Natural killer cell (primary cell): ENCODE measurements at places on chromosomes 13 and 19.
A peak's percentile ranks its signal among the peaks of the same experiment; 100 is the strongest.

DNA sequence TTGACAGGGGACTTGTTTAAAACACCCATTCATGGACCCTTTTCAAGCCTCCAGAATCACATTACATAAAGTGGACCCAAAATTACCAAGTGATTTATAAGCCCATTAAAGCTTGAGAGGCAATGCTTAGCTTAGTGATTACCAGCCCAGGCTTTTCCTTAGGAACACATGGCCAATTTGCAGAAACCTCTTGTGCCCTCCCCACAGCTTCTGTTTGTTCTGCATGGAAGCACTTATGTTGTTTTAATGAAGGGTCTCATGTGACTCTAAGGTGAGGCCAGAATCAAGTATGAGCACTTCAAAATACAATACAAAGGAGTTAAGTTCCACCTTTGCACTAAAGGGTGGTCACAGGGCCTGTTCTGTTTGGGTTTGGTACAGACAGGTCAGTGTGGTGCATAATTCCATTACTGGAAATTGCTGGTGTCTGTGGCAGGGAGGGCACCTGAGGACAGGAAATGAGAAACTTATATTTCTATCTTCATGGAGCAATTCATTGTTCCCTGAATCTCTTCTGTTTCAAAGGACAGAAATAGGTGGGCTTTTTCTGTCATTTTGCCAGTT, 15.3 kb downstream of the ZNF486 start:
- no peak for DNase-seq

DNA sequence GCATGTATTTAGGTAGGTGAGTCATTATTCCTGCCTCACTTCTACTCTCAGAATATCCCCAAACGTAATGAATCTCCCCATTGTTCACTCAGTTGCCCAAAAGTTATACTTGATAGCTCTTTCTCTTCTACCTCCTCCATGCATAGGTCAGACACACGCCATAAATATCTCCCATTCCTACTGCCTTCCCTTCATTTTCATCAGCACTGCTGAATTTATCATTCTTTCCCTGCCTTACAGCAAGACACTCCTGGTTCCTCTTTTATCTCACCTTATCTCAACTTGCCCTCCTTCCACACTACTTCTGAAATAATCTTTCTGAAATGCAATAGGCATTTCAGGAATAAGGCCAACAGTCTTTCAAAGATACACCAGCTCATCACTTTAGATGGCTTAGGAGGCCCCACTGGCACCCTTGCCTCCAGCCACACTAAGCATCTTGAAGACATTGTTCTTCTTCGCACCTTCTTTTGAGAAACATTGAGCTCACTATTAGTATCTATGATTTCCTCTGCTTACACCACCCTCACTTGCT, 333.9 kb downstream of the MYO16 start:
- no peak for DNase-seq

- peak; percentile 73 for DNase-seq
Observed at GRCh38 chr19:14147797-14148605, 11.6 kb upstream of the ASF1B start.

- DNase-seq = no peak
Observed at GRCh38 chr13:94309997-94310855, 169.3 kb downstream of the DCT start.

DNA sequence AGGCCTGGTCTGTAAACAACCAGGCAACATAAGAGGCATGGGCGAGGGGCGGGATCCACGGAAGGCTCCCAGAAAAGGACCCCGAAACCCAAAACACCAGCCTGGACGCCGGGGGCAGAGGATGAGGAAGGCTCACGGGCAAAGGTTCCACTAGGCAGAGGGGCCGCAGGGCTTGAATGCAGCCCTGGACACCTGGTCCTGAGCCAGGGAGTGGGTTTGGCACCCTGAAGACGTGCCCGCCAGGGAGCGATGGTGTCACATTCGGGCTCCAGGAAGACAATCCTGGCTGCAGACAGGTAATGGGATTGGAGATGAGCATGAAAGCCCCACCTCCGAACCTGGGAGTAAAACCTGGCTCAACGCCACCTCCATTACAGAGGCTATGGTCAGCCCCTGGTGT, 31.8 kb downstream of the ZNF787 start:
- DNase-seq = no peak

DNA sequence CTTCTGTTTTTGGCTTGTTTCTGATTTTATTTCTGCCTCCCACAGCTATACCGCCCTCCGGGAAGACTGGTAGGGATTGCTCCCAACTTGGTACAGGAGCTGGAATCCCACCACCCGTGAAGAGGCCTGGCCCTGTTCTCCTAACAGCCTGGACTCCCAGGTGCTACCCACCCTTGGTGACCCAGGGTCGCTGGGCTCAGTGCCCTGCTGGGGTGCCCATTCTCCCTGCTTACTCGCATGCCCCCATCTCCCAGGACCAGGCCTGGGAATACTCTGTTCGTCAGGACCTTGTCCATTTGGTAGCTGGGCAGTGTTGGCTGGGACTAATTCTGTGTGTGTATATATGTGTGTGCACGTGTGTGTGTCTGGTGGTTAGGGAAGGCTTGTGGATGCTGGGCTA, 41.0 kb upstream of the TMTC4 start:
- DNase-seq = no peak

GRCh38 chr19:29516821-29517395, 8.9 kb upstream of the VSTM2B start:
- DNase-seq = no peak

DNA sequence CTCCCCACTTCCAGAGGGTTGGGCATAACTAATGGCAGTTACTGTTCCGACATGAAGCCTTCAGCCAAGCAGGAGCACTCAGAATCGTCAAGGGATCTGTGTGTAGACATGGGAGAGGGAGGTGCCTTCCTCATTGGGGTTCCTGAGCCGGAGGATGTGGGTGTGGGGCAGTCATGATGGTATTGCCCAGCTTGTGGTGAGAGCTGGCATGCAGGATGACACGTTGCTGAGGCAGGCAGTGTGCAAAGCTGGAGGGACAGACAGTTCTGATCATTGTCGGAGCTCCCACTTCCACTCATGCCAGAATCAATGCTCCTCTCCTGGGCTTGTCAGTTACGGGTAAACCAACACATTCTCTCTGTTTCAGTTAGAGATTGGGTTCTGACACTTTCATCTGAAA, 83.9 kb upstream of the TSC22D1 start:
- DNase-seq = no peak

- DNase-seq = peak; percentile 100
Observed at GRCh38 chr19:55654323-55654867, 440 bp upstream of the U2AF2 start.

DNA sequence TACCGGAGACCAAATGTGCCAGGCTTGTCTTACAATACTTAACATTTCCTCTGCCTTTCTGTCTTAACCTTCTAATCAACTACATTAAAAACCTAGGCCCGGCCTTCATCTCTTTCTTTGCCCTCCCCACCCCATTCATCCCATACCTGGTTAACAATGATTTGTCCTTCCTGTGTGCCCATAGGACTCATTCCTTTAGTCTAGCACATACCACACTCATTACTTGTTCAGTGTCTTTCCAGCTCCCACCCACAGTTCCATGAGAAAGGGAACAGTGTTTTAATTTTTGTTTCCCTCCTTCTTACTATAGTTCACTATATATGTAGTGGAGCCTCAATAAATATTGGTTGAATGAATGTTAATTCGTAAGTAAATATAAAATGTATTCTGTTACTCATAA, 2.4 kb downstream of the CLN5 start:
- no peak for DNase-seq

DNA sequence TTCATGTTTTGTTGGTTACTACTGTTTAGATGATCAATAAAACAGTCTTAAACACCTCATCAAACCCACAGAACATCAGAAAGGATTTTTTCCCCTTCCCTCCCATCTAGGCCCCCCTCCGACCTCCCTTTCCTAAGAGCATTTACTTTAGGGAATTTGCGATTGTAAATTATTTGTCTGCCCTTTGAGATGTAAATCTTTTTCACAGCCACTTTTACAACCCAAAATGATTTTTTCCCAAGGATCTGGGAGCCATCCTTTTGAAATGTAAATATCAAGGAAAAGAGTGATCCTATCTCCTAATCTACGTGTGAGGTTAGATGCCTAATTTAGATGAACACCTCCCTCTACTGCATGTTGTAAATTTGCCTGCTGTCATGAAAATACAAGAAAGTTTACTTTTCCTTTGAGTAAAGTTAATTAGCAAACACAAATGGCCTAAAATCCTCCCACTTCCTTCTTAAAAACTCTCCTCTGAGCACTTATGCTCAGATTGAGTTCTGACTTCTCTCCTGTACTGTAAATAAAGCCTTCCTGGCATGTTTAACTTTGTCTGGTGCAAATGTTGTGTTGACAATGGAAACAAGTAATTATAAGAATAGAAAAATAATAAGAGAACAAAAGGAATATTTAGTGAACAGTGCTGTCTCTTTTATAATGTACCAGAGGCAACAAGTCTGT, 1646.9 kb upstream of the SPRY2 start:
- DNase-seq = no peak

DNA sequence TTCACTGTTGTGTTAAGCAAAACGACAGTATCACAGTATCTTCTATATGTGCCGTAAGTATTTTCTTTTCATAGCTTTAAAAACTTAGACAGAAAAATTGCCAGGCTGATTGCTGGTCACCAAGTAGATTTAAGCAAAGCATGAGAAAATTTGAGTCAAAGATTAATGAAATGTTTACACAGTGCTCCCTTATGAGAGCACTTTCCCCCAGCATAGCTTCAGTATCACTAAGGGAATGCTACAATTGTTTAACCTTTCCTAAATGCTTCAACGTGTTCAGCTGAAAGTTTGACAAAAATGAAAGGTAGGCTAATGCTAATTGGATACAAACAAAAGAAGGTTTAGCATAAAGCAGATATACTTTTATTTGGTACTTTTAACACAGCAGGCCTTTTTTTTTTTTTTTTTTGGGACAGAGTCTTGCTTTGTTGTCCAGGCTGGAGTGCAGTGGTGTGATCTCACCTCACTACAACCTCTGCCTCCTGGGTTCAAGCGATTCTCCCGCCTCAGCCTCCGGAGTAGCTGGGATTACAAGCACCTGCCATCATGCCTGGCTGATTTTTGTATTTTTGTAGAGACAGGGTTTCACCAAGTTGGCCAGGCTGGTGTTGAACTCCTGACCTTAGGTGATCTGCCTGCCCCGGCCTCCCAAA, 23.4 kb downstream of the PCCA start:
- DNase-seq = no peak

GRCh38 chr19:18430417-18431144, 7.4 kb downstream of the ISYNA1 start:
- no peak for DNase-seq

DNA sequence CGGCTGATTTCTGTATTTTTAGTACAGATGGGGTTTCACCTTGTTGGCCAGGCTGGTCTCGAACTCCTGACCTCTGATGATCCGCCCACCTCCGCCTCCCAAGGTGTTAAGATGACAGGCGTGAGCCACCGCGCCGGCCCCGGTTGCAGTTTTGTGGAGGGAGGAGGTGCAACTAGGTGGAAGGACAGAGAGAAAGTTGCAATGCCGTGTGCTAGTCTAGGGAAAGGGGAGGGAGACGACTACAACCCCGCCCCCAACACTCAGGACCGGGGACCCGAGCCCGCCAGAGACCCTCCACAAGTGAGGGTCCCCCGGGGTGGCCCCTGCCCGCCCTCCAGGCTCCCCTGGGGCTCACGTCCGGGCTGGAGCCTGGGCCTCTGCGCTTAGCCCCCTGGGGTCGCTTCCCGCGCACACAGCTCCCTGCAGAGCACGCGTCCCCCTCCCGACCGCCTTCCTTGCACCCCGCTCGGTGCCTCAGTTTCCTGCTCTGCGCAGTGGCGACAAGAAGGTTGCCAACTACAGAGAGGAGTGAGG, 1.2 kb upstream of the ARID3A start:
- peak; percentile 43 for DNase-seq

DNA sequence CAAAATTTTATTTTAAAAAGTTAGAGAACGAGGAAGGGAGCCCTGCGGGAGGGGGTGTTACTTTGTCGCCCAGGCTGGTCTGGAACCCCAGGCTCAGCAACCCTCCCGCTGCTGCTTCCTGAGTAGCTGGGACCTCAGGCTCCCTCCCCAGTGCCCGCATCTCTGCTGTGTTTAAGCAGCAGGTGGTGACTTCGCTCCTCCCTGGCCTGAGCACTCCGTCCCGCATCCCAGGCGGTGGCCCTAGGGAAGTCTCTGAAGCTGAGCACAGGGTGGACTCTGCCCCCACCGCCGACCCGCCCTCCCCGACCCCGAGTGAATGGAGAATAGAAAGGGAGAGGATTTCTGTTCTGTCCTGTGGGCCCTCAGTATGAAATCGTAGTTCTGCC, 30.5 kb downstream of the ZNF701 start:
- peak; percentile 17 for DNase-seq

GRCh38 chr13:114140906-114141250, 8.5 kb upstream of the RASA3 start:
- DNase-seq = no peak

DNA sequence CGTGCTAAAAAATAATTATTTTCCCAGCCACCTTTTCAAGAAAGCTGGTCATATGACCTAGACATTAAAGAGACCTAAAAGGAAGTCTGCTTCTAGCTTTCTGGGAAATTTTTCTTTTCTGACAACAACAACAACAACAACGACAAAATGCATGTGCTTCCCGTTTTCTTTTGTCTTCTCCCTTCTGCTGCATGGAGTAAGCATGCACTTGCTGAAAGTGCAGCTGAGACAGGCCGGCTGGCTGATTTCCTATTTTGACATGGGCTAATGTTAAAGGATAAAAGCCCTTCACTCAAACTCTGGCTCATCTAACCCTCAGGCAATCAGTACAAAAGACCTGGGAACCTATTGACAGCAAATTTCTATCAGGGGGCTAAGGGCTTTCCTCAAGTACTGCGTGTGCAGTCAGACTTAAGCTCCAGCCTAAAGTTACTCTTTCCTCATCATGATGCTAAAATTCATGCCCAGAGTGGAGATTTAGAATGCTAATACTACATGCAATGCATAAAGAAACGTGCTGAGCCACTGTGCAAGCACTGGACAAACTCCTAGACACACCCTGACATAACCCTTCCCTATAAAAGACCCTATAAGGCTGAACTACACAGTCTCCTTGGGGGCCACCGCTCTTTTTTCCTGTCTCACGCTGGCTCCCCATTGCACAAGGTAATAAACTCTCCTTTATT, 811.1 kb downstream of the UQCRFS1 start:
- no peak for DNase-seq

GRCh38 chr13:79995334-79995733, 345.6 kb downstream of the SPRY2 start:
- DNase-seq = no peak

GRCh38 chr13:44921246-44921877, 67.9 kb downstream of the NUFIP1 start:
- DNase-seq = no peak
